Muscle of arm (tissue), 14 donors: ENCODE measurements at places on chromosomes 3 and 15. TPM values are rescaled to one million over a fixed set of nuclear protein-coding genes. Genes with fewer than 3 reads are reported as not detected.

PHLDB2 gene
- 72.6 TPM for polyA plus RNA-seq

COX17 gene
- 61.3 TPM for polyA plus RNA-seq

C3orf85 gene
- not detected for polyA plus RNA-seq

KLHL40 gene
- 138 TPM for polyA plus RNA-seq

FGF12 gene
- 2.4 TPM for polyA plus RNA-seq

PCLAF gene
- 21.5 TPM for polyA plus RNA-seq

ATP10A gene
- polyA plus RNA-seq, result 2.5 TPM

GOLGA6L7 gene
- polyA plus RNA-seq, result not detected

GATA2 gene
- 3.3 TPM for polyA plus RNA-seq

DOCK3 gene
- 0.13 TPM for polyA plus RNA-seq

CNTN3 gene
- 11.0 TPM for polyA plus RNA-seq

TMEM212 gene
- 0.26 TPM for polyA plus RNA-seq

DNA sequence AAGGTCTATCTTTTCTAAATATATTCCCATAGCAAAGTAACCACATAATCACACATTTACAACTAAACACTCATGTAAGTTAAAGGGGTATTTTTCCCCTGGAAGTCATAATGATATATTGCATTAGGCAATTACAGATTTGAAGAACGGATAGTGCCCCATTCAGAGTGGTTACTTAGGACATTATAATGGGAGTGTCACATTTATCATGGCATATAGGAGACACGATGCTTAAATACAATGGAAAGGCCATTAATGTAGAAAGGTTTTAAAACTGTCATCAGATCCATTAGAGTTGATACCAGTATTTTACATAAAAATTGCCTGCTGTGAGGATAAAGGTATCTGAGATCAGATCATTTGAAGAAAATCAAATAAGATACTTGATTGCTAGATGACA is 582.0 kb upstream of the SEMA6D start:
- no peak for DNase-seq

GRCh38 chr3:188274249-188274915 is 120.4 kb downstream of the LPP start:
- DNase-seq, result no peak

GRCh38 chr3:118531816-118532215 is 502.8 kb downstream of the IGSF11 start:
- DNase-seq, result no peak

GRCh38 chr3:80368616-80369015 is 600.8 kb upstream of the ROBO1 start:
- no peak for DNase-seq

DNA sequence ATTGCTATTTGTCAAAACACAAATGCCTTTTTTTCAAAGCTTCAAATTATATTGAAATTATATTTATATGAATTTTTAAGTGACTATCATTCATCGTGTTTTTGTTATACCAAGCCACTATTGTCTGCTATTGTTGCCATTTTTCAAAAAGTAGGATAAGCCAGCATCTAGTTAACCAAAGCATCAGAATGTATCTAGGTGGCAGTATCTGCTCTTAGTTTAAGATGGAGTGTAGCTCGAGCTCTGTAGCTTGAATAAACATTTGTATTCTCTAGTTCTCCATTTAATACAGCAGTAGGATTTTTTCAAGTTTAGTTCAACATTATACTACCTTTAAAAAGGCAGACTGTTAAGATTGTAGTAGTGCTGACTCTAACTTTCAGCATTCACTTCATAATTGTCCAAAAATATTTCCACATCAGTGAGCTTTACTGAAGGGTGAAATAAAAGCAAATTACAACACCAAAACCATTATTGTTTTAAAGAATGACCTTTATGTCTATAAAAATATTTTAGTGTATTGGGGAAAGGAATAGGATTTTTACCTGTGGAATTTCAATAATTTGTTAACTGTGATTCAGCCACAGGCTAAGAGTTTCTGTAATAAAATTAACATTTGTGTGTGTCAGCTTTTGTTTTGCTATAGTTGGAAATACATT is 19.6 kb upstream of the C15orf61 start:
- no peak for DNase-seq

DNA sequence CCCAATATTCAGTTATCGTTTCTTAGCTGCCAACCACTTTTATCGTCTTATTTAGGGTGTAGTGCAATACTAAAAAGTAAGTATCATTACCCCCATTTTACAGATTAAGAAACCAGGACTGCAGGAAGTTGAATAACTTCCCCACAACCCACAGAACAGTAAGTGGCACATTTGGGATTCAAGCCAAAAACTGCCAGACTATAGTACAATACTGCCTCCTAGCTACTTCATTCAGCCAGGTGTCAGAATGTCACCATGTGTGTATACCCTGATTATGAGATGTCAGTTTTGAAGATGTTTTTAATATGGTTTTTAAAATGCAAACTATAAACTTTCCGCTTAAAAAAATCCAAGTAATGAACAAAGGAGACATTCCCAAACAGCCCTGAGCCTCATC is 74.2 kb upstream of the PROK2 start:
- DNase-seq, result no peak

GRCh38 chr3:159499031-159499793 is 489.4 kb upstream of the IL12A start:
- no peak for DNase-seq

- DNase-seq, result no peak
These were observed 6.4 kb upstream of the ANKRD63 start for GRCh38 chr15:40289140-40289775.

GRCh38 chr15:63362885-63363284 is 18.8 kb downstream of the CA12 start:
- DNase-seq, result no peak

GRCh38 chr3:88987776-88988175 is 119.6 kb upstream of the EPHA3 start:
- DNase-seq, result no peak

DNA sequence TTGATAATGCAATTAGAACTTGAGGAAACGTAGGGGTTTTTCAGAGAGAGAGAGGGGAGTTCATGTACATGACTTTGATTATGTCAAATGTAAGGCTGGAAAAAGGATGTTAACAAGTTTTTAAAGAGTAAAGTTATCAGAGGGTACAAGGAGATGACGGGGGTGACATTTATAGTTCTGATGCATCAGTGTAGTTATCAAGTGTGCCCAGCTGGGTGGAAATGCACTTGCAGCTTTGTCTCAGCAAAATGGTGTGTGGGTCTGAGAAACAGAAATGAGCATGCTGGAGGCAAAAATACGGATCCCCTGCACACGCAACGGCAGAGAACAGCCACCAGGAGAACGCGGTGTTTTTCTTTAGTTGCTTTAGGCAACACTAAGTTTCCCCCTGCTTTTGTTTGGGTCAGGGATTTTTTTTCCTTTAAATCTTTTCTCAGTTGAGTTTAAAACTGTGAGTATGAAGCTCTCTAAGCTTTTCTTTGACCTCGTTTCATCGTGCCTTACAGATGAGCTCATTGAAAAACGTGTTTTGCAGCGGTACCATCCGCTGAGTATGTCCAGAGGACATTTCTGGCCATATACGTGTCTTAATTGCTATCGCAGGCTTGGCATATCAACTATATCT is 205.4 kb downstream of the PDZRN3 start:
- no peak for DNase-seq

DNA sequence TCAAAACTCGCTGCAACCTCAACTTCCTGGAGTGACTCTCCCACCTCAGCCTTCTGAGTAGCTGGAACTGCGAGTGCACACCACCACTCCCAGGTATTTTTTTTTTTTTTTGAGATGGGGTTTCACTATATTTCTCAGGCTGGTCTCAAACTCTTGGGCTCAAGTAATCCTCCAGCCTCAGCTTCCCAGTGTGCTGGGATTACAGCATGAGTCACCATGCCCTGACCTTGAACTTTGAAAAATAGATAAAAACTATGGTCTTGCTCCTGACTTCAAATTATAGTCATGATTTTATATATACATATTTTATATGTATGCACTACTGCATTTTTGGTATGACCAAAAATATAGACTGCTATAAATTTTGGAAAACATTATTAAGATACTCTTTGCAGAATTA is 6.9 kb upstream of the PLSCR5 start:
- DNase-seq, result no peak

GRCh38 chr3:183857863-183858262 is 26.8 kb downstream of the PARL start:
- no peak for DNase-seq

DNA sequence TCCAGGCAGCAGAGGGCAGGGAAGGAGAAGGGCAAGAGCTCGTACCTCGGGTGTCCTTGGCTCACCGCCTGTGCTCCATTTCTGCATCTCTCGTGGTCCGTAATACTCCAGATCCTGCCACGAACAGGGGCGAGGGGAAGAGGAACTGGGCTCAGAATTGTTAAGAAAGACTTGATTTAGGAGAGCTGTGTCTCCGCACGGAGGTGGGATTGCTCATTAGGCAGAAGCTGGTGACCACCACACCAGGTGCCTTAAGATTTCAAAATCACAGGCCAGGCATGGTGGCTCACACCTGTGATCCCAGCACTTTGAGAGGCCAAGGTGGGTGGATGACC is 37.2 kb upstream of the BDH1 start:
- no peak for DNase-seq

DNA sequence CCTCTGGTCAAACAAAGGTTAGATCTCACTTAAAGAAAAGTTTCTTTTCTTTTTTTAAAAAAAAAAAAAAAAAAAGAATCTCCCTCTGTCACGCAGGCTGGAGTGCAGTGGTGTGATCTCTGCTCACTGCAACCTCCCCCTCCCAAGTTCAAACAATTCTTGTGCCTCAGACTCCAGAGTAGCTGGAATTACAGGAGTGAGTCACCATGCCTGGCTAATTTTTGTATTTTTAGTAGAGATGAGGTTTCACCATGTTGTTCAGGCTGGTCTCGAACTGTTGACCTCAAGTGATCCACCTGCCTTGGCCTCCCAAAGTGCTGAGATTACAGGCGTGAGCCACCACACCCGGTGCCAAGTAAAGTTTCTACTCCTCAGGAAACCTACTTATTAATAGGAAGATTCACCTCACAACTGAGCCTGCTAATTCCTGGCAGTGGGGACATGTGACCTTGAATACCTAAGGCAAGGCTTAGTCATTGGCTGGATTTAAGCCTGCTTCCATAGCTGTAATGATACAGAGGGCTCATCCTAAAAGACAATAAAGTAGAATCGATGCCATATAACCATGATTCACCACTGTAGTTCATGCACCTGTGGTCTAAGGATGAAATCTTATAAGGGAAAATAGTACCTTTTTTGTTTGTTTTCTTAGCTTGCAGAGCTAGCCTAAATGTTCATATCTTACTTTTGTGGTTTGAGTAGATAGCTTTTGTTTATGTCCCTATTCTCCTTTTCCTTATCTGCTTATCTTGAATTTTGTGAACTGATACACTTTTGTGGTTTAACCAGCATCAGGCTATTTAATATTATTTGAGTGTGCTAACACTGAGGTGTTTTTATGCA is 24.8 kb upstream of the RBMS3 start:
- no peak for DNase-seq

DNA sequence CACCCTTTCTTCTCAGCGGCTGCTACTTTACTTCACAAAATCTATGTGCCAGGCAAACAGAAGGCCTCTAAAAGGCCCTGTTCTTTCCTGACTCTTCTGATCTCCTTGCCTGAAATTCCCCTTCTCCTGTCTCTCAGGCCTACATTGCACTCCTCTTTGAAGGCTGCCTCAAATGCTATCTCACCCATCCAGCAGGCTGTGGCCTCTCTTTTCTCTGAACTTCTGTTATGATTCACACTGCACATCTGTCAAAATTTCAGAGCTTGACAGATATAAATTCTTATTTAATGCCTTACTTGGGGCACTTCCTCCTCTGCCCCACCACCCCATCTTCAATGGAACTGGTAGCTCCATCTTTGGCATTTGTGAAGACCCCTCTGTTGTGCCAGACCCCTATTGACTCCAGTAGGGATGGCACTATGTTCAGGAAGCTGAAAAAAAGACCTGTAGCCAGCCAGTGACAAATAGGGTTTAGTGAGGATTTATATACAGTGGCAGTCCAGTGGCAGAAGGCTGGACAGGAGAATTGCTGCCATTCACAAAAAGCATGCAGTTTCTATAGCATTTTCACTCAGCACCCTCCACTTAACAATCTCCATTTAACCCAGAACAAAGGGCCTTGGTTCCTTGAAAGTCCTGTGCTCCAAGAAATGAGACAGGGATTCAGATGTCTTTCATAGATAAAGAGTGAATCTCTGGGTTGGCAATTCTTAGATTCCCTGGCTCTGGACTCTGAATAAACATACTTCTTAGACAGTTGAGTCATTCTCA is 415.8 kb upstream of the GRM7 start:
- no peak for DNase-seq

GRCh38 chr3:139043554-139044365 is 932 bp downstream of the PRR23C start:
- no peak for DNase-seq

- no peak for DNase-seq
These were observed 1.6 kb upstream of the PRKCD start for GRCh38 chr3:53159156-53160060.

DNA sequence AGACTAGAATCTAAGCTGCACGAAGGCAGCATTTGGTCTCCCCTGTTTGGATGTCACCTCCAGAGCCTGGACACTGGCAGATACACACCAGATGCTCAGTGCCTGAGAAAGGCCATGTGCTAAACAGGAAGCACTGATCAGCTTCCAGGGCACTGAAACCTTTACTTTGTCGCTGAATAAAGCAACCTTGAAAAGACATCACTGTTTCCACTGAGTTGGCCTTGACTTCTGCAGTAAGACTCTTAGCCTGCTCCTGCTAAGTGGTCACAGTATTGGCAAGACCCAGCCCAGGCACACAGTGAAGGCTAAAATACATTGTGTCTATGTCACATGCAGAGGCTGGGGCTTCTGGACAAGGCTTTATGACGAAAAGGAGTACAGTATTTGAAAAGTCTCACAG is 104.3 kb upstream of the ICE2 start:
- DNase-seq, result no peak

DNA sequence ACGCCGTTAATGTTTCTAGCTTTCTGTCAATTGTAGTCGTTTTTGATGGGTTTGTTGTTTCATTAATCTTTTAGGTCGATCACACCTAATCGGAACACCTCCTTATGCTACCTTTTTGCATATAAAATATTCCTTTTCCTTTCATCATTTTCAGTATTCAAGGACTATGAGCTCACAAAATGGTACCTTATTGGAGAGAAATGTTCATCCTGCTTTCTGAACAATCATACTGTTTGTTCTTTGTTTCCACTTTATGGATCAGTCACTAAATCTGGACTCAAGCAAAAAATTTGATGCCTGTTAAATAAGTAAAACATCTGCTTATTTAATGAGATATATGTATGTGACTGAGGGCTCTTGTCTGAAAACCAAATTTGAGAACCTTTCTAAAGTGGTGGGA is 1.1 kb downstream of the KIF15 start:
- no peak for DNase-seq

DNA sequence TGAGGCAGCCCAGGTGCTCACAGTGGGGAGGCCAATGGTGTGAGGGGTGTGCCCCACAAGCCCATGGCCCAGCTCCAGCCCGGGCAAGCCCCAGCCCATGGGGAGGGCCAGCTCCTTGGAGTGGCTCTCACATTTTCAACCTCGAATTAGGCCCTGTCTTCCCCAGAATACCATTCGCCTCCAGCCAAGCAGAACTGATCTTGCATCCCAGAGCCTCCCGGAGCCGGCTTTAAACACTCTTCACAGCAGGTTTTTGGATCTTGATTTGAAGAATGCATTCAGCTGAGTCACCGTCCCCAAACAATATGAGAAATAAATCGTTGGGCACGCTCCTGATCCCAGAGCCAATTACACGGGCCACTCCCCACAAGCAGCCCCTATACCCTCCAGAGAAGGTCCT is 23.7 kb downstream of the TPRA1 start:
- no peak for DNase-seq
